ENCODE measurements at places on chromosomes 1 and 21.

- no peak for DNase-seq
These were observed 145.3 kb downstream of the S1PR1 start for GRCh38 chr1:101382135-101382534.

DNA sequence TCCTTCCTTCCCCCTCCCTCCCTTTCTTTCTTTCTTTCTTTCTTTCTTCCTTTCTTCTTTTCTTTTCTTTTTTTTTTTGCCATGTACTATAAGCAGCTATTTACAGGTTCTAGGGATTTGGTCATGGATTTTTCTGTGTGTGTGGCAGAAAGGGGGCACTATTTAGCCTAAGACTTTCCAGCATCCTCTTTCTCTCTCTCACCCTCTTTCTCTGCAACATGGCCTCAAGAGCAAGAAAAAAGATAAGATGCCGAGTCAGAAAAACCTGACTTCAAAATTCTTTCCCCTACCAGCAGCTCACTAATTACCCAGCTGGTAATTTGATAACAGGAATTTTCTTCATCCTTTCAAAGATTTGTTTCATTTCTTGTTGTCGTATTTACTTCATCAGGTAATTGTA, 458.3 kb upstream of the ADAMTS5 start:
- no peak for DNase-seq

DNA sequence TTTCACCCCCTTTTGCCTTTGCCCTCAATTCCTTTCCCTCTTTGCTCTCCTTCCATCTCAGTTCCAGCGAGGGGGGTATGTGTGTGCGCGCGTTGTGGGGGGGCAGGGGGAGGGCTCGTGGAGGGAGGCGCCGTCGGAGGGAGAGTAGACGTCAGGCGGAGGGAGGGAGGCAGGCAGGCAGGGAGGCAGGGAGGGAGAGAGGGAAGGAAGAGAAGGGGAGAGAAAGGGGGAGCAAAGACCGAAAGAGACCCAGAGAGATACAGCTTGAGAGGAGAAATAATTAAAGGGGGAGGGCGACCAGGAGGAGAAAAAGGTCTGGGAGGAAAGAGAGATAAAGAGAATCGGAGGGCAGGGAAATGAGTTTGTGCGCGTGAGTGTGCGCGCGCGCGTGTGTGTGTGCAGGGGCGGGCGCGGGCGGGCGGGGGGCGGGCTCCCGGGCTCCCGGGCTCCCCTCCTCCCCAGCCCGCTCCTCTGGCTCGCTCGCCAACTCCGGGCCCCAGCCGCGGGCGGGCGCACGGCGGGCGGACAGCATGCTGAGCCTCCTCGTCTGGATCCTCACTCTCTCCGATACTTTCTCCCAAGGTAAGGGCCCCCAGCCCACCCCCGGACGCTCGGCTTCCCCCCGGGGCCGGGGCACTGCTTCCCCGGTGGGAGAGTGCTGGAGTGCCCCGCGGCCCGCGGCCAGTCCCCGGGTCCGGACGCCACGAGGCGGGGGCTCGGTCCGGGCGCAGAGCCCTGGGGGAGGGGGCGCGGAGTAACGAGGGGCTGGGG, at the start of gene KIRREL1:
TSS of gene KIRREL1 (plus strand) at position 499 of the 771 bp plus-strand sequence. CDS start at position 531, 32 bp downstream.
- DNase-seq = peak; percentile 67

DNA sequence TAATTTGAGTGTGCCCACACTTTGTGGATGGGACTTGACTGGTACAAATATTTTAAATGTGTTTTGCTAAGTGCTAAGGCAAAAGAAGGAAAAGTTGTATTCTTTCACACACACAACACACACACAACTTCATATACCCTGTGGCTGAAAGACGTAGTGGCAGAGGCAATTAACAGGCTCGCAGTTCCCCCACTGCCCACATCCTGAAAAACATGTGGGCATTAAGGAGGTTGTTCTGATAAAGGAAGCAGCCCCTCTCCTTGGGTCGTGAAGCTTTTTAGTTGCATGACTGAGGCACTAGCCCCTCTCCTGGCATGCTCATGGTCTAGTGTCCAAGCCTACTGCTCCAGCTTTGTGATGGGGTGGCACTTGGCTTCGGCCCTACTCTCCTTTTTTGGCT, 14.3 kb upstream of the ADAM30 start:
- DNase-seq = no peak

GRCh38 chr1:147912553-147912952, 10.0 kb downstream of the GJA8 start:
- DNase-seq = no peak

GRCh38 chr21:43645976-43646375, 13.3 kb downstream of the HSF2BP start:
- no peak for DNase-seq

DNA sequence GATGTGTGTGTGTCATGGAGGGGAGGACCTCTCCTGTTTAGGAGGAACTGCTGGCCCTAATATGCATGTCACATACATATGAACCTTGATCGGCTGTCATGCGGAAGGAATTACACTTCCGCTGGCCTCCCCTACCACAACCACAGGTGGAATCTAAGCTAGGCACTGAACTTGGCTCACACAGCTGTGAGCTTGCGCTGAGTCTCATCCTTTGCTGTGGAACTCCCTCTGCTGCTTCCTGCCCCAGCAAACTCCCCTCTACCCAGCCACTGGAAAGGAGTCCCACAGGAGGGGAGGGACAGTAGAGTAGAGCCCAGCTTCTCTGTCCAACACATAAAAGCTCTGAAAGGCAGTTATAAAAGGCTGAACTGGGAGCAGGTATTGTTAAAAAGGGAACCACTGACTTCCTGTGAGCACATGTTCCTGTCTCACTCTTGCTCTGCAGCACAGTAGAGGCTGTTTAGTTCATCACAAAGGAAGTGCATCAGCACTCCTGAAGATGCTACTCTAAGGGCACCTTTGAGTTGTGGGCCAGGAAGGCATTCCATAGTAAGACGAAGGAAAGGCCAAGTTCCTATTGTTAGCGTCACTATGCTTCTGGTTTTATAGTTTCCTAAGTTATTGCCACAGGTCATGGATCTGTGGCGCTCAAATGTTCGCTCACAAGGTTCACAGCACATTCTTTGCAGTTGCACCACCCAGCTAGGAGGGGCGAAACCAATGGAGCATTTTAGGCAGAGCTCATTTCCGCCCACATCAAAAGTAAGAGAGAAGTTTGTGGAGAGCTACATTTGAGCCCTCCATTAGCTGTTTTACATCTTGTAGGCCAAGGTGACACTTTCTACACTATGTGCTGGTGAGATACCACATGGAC, 17.7 kb upstream of the PTPRC start:
- DNase-seq = no peak

- DNase-seq = no peak
These were observed 3.5 kb downstream of the NIPAL3 start for GRCh38 chr1:24418898-24419628.

DNA sequence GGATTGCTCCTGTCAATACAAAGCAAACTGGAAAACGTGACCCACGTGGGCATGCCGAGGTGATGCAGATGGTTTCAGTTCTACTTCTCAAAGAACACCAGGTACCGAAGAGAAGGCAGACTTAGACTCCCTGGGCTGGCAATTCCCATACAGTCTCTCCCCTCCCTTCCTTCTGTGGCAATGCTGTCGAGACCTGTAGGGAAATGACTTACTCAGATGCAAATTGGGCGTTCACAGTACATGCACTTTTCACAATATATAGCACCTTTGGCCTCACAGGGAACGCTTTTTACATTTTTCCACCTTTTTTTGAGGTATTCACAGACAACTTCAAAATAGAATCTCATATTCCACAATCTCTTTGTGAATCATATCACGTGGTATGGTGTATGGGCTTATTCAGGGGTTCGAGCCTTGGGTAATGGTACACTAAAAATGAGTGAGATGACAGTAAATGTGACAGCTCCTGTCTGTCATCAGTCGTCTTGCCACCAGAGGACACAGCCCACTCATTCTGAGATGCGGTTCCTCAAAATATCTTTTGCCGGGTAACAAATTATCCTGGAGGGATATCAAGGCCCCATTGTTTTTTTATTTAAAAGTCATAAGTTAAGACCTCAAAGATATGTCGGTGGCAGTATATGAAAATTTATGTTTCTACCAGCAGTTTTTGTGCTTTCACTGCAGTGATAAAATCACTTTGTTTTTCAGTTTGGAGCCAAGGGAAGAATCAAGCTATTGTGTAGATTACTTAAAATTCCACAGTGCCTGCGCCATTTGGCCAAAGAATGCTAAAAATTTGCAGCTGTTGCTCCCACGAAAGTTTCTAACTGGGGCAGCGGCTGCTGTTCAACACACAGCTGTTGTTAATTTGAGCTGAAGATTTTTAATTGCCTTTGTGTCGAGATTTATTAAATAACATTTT, 168.4 kb downstream of the ZZZ3 start:
- peak; percentile 9 for DNase-seq

DNA sequence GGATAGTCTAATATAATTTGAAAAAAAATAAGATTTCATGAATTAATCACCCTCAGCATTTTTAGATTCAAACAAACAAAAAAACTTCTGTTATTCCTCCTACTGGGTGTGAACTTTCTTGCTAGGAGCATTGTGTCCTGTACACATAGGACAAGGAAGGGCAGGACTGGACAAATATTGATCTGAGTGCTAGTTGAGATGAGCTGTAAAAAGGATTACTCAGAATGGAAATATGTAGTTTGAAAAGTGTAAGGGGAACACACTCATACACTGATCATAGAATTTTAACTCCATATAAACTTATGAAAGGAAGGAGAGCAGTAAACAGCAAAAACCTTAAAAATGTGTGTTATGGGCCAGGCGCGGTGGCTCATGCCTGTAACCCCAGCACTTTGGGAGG, 156.5 kb upstream of the ZNF648 start:
- no peak for DNase-seq

DNA sequence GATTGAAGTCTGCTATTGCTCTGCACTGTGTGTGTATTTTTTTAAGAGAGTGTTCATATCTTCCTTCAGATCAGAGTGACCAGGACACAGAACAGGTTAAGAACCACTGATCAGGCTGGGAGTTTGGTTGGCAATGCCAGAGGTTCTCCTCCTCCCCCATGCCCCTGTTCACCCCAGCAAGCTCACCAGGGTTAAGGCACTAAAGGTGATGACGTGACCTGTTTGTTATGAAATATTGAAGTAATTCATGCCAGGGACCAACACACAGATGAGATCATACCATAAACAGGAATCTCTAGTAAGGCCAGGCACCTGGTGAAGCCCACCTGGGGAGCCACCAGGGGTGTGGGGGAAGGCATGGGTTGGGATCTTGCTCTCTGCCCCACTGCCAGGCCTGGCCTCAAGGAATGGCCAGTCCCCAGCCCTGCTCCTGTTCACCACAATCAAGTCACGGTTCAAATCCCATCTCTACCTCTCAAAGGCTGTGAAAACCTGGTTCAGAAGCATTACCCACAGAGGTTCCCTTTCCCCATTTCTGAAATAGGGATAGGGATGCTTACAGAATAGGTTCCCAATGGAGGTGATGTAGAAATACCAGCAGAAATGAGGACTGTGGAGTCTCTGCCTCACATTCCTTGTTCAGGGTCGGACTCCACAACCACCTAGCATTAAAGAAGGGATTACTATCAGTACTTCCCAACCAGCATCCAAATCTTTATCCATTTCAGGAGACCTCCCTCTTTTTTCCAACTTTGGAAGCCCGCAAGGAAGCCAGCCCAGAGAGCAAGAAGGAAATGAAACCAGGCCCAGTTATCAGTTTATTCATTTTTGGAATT, 2.4 kb downstream of the ID3 start:
- DNase-seq = no peak

DNA sequence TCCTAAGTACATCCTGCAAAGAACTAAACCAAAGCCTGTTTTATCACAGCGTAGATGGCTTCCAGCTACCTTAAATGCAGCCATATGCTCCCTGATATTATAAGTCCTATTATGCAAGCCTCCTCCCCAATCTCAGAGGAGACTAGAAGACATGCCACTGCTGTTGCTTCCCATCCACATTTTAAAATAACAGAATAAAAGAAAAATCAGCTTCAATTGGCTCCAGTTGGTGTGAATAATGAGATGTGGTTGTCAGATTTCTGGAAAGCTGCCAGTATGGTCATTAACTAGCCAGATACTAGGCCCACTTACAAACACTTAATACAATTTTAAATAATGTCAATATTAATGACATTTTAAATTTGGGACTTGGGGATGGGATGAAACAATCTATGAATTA, 25.7 kb downstream of the WARS2 start:
- no peak for DNase-seq

DNA sequence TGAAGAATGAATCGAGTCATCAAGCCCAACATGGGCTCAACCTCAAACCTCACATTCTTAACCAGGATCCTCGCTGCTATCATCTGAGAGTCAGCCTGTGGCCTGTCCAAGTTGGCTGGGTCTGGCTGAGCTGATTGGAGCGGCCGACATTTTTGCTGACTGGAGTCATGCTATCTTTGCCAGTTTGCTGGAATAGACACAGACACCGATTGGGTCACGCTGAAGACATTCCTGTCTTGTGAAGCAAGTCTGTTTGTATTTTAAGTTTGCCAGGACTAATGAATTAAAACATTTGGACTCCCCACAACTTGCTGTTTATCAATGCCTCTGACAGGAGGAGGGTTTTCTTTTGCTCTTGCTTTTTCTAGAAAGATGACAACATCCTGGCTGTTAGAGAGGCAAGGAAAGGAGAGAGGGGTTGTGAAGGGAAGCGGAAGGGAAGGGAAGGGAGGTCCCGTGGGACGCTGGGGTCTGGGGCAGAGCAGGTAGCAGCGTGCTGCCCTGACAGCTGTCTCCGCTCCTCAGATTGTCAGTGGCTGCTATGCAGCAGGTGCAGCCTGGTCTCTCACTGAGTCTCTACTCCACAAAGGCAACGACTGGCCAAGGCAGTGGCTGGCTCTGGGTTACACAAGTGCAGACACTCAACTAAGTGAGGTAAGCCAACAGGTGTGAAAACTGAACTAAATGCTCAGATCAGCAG, at the start of gene MAP3K7CL:
TSS of gene MAP3K7CL (plus strand) at position 375 of the 700 bp plus-strand sequence. CDS start 2,701 bp downstream, outside the sequence.
- no peak for DNase-seq

Measured in nephron progenitor cell (in vitro differentiated cells).